Endothelial cell (in vitro differentiated cells): ENCODE measurements at places on chromosomes 4 and X.

DNA sequence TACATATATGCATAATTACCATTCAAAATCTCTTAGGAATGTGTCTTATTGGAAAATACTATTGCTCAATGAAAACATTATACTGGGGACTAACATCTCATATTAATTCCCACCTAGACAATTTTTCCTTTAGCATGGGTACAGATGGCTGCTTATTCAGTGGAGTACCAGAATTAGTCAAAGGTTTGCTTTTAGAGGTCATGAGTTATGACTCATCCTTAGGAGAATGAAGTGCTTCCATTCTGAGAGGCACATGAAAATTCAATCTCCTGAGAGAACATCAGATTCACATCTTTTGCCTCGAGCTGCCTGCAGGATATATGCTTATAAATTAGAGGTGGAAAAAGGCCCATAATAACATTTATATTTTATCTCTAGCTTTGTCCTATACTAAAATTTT is 378.0 kb upstream of the DMD start:
- no peaks in the 10 kb centered on the region for H3K4me1 ChIP-seq
- no peak for DNase-seq
- H3K27ac ChIP-seq: no peak overlapping the region
- H3K4me3 ChIP-seq: no peak overlapping the region
- H3K27me3 ChIP-seq: no peaks in the 10 kb centered on the region

DNA sequence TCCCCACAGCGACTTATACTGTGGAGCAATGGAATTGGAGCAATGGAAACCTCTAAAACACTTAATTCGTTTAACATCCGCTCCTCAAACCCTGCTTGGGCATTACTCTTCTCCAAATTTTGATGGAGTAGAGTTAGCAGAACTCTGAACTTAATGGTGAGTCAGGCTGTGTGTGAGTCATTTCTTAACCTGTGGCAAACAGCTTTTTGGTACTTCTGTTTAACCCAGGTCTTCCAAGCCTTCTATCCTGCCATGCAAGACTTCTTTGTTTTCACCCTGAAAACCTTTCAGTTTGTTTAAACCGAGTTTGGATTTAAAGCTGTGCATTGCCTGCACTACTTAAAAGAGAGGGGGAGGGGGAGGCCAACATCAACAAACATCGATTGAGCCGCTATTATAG is 3.6 kb upstream of the AMOT start:
- no peaks in the 10 kb centered on the region for H3K36me3 ChIP-seq
- no peak for DNase-seq
- no peak overlapping the region for H3K4me3 ChIP-seq

GRCh38 chr4:80235451-80235850 is 31.0 kb upstream of the FGF5 start:
- no peaks in the 10 kb centered on the region for H3K36me3 ChIP-seq
- no peak overlapping the region for H3K27ac ChIP-seq
- H3K27me3 ChIP-seq: no peaks in the 10 kb centered on the region
- no peak for DNase-seq
- H3K4me3 ChIP-seq: no peak overlapping the region

GRCh38 chr4:123102897-123103471 is 180.6 kb upstream of the NUDT6 start:
- H3K36me3 ChIP-seq: no peaks in the 10 kb centered on the region
- no peak overlapping the region for H3K27ac ChIP-seq
- no peaks in the 10 kb centered on the region for H3K4me1 ChIP-seq
- H3K4me3 ChIP-seq: no peak overlapping the region
- DNase-seq: no peak

DNA sequence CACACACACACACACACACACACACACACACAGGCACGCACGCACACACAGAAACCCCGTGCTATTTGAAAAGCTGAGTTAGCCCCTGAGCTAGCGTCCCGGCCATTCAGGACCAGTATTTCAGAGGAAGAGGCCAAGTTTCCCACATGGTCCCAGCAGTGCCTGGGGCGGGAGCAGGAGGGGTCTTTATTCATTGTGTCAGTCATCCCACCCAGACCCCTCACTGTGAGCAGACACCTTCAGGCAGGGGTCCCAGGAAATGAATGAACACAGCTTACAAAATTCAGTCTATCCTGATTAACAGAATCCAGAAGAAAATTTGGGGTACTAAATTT is 58.1 kb downstream of the ZFYVE28 start:
- peaks cover 4% of the 10 kb centered on the region for H3K27me3 ChIP-seq
- H3K27ac ChIP-seq: no peak overlapping the region
- no peaks in the 10 kb centered on the region for H3K4me1 ChIP-seq
- H3K4me3 ChIP-seq: no peak overlapping the region

- peaks cover 14% of the 10 kb centered on the region for H3K36me3 ChIP-seq
- H3K4me3 ChIP-seq: no peak overlapping the region
- DNase-seq: no peak
- H3K27me3 ChIP-seq: no peaks in the 10 kb centered on the region
- H3K27ac ChIP-seq: no peak overlapping the region
- H3K4me1 ChIP-seq: no peaks in the 10 kb centered on the region
Observed at GRCh38 chr4:56224641-56225040, 162.7 kb downstream of the AASDH start.

DNA sequence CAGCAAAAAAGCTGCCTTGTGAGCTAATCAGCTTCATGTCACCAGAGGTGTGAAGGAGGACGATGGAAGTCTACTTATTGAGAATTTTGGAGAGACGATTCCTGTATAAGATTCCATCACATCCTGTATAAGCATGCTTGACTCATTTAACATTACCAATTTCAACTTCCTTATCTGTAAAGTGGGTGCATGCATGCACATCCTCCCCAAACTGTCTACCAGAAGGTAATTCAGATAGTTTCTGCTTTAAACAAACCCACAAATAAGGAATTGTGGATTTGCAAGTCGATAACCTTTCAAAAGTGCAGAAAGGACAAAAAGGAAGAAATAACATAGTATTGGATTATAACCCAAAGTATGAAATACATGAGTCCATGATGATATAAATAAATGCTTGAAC is 31.1 kb downstream of the AKAP4 start:
- no peaks in the 10 kb centered on the region for H3K4me1 ChIP-seq
- no peak overlapping the region for H3K4me3 ChIP-seq
- H3K27ac ChIP-seq: no peak overlapping the region
- no peak for DNase-seq

GRCh38 chrX:1502241-1502640 is 34.7 kb downstream of the P2RY8 start:
- no peak overlapping the region for H3K4me3 ChIP-seq
- no peaks in the 10 kb centered on the region for H3K36me3 ChIP-seq
- DNase-seq: no peak
- no peak overlapping the region for H3K27ac ChIP-seq
- H3K4me1 ChIP-seq: no peaks in the 10 kb centered on the region

DNA sequence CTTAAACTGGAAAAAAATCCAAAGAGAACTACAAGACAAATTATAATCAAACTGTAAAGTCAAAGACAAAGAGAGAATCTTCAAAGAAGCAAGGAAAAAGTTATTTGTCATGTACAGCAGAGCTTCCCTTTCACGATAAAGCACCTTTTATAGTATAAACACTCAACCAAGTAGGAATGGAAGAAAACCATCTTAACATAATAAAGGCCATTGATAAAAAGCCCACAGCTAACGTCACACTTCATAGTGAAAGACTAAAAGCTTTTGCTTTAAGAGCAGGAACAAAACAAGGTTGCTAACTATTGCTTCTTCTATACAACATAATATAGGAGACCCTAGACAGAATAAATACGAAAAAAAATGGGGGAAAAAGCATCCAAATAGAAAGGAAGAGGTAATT is 595.7 kb upstream of the POU3F4 start:
- no peak for DNase-seq
- H3K36me3 ChIP-seq: no peaks in the 10 kb centered on the region
- no peak overlapping the region for H3K4me3 ChIP-seq

GRCh38 chrX:10050481-10050880 is 83.3 kb downstream of the CLDN34 start:
- DNase-seq: peak; percentile 17
- no peak overlapping the region for H3K4me3 ChIP-seq
- peak overlapping the region; percentile 92 for H3K27ac ChIP-seq

DNA sequence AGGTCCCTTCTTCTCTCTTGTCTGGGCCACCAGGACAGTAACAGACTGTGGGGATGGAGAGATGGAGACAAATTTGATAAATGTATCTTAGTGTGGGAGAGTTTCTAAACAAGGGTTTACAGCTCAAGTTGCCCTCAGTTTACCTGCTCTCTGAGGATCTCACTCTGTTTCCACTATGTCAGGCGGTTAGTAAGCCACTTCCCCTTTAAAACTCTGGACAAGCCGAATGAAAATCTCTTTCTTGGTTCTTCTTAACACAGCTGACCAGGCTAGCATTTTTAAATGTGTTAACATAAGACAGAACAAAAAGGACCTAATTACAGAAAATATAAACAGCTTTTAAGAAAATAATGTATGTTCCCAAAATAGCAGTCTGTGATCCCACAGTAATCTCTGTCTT is 2.9 kb upstream of the SCARB2 start:
- peaks cover 30% of the 10 kb centered on the region for H3K4me1 ChIP-seq
- H3K4me3 ChIP-seq: no peak overlapping the region
- peaks cover 11% of the 10 kb centered on the region for H3K36me3 ChIP-seq
- peaks cover 14% of the 10 kb centered on the region for H3K27me3 ChIP-seq
- no peak for DNase-seq
- peak overlapping the region; percentile 61 for H3K27ac ChIP-seq

DNA sequence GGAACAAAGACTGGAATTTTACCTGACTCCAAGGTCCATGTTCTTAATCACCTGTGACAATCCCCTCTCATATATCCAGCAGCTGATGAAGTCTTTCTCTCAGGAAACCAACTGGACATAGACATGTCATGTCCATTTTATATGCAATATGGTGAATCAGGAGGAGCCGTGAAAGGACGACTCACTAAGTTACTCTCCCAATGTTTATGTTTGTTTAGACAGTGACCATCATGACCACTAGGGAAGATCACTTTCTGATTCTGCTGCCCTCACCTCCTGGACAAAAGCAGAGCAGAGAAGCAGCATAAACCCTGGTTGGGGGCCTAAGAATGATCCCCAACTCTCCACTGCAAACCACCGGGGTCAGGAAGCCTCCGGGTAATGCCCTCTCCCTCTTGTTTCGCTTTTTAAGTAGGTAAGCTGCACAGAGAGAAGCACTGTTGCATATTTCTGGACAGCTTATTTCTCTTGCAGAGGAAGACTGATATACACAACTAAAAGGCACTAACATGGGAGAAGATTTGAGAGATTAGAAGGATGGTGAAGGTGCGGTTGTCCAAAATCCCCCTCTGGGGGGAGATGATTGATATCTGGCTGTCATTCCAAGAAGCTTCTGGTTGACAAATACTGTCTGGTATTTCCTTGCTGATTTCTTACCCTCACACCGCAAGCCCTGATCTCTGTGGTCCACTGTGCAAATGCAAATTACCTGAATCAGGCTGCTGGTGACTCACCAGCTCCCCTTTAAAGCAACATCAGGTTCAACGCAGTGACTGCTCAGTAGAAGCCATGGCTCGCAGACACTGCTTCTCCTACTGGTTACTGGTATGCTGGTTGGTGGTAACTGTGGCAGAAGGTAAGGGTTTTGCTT is at the start of gene ODAPH:
ODAPH (plus strand) TSS at position 773 of the 871 bp plus-strand sequence; CDS start at position 790, 17 bp downstream.
- peaks cover 2% of the 10 kb centered on the region for H3K27me3 ChIP-seq
- no peak within 1 kb of the TSS for H3K4me3 ChIP-seq
- no peak within 1 kb of the TSS for H3K27ac ChIP-seq

GRCh38 chr4:116870686-116871085 is 214.7 kb downstream of the TRAM1L1 start:
- H3K4me3 ChIP-seq: no peak overlapping the region
- no peak overlapping the region for H3K27ac ChIP-seq
- DNase-seq: no peak
- H3K4me1 ChIP-seq: peaks cover 6% of the 10 kb centered on the region
- H3K36me3 ChIP-seq: no peaks in the 10 kb centered on the region

GRCh38 chrX:132954323-132954722 is 4.1 kb downstream of the HS6ST2 start:
- peaks cover 10% of the 10 kb centered on the region for H3K27me3 ChIP-seq
- peaks cover 5% of the 10 kb centered on the region for H3K4me1 ChIP-seq
- no peak for DNase-seq

DNA sequence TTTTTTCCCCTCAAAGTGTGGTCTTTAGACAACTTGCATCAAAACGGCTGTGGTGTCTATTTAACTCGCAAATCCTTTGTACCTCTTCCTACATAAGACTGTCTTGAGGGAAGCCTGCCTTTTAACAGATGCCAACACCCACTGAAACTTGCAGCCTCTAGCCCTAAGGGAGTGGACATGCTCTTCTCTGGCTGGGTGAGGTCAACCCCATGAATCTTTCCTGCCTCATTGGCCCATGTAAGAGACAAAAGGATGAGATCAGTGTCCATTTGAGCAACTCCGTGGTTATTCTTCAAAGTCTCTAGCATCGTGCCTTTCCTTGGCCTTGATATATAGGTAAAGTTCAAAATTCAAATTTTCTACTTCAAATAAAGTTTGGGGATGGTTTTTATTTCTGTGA is 134.7 kb downstream of the SHROOM3 start:
- no peaks in the 10 kb centered on the region for H3K4me1 ChIP-seq
- DNase-seq: no peak
- H3K27me3 ChIP-seq: no peaks in the 10 kb centered on the region
- no peak overlapping the region for H3K27ac ChIP-seq
- no peak overlapping the region for H3K4me3 ChIP-seq

DNA sequence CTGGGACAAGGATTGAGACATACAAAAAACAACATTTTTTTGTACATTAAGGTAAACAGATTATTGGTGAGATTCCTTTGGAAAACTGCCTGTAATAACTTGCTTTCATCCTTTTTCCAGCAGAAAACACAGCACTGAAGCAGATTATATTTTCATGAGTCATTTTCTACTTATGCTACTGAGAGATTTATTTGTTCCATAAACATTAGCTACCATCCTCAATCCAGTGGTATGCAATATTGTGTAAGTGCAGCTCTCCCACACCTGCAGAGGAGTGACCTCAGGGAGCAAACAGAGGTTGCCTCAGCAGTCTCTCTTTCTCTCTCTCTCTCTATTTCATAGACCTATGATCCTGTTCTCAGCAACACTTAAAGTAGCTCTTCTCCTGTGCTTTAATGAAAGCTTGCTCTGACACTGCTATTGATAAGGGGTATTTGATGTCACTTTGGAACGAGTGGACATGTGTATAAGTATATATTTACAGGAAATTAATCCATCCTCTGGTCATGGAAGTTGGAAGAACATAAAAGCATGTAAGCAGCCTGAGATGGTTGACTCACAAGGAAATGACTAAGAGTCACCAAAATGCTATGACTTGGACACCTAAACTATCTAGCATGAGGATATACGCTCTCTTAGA is 163.7 kb upstream of the SPANXC start:
- H3K36me3 ChIP-seq: no peaks in the 10 kb centered on the region
- no peaks in the 10 kb centered on the region for H3K4me1 ChIP-seq
- H3K4me3 ChIP-seq: no peak overlapping the region
- H3K27ac ChIP-seq: no peak overlapping the region
